ENCODE measurements at places on chromosomes 16 and 17. TPM values are rescaled to one million over a fixed set of nuclear protein-coding genes. Genes with fewer than 3 reads are reported as not detected.

The LGALS9B gene
- not detected for total RNA-seq

The ZG16B gene
- total RNA-seq = 0.63 TPM

The TLCD2 gene
- total RNA-seq = 0.21 TPM

The MAP3K3 gene
- total RNA-seq = 29.8 TPM

The TRPV2 gene
- total RNA-seq = 58.0 TPM

The PLA2G10 gene
- not detected for total RNA-seq

The TMEM101 gene
- 31.0 TPM for total RNA-seq

The GPR179 gene
- 0.30 TPM for total RNA-seq

The PLK1 gene
- 63.9 TPM for total RNA-seq

The NECAB2 gene
- total RNA-seq = not detected

The CCL3 gene
- total RNA-seq = 1,562 TPM

The NT5C3B gene
- 53.0 TPM for total RNA-seq

The MYOCD gene
- not detected for total RNA-seq

The NDEL1 gene
- 52.4 TPM for total RNA-seq

The RNF222 gene
- total RNA-seq = not detected

The USP6 gene
- 0.04 TPM for total RNA-seq

The KRTAP2-2 gene
- total RNA-seq = not detected

The SRL gene
- not detected for total RNA-seq

The ORC6 gene
- total RNA-seq = 53.0 TPM

The HOXB4 gene
- total RNA-seq = 3.3 TPM

The KRTAP9-8 gene
- not detected for total RNA-seq

The C17orf50 gene
- not detected for total RNA-seq

The STAC2 gene
- not detected for total RNA-seq

The SSTR5 gene
- not detected for total RNA-seq

The USP10 gene
- total RNA-seq = 140 TPM

The KRT36 gene
- total RNA-seq = not detected

The TMC7 gene
- not detected for total RNA-seq

The SLC16A5 gene
- 2.8 TPM for total RNA-seq

The PSMD12 gene
- 106 TPM for total RNA-seq

The EVI2A gene
- 38.5 TPM for total RNA-seq

The CCL15 gene
- not detected for total RNA-seq

The KCNJ16 gene
- not detected for total RNA-seq

The KRTAP4-1 gene
- not detected for total RNA-seq

The DNAAF1 gene
- total RNA-seq = 0.25 TPM

The ZNF423 gene
- total RNA-seq = not detected

The PAGR1 gene
- 40.9 TPM for total RNA-seq
